ENCODE measurements at places on chromosomes 5 and 9. TPM values are rescaled to one million over a fixed set of nuclear protein-coding genes. Genes with fewer than 3 reads are reported as not detected.

The IRX4 gene
- 20.4 TPM for polyA plus RNA-seq

The TRIM32 gene
- 18.6 TPM for polyA plus RNA-seq

The TMEM267 gene
- polyA plus RNA-seq: 9.7 TPM

The KIF12 gene
- 0.99 TPM for polyA plus RNA-seq

The RAPGEF1 gene
- 22.8 TPM for polyA plus RNA-seq

The PCDHGA1 gene
- polyA plus RNA-seq: 0.41 TPM

DNA sequence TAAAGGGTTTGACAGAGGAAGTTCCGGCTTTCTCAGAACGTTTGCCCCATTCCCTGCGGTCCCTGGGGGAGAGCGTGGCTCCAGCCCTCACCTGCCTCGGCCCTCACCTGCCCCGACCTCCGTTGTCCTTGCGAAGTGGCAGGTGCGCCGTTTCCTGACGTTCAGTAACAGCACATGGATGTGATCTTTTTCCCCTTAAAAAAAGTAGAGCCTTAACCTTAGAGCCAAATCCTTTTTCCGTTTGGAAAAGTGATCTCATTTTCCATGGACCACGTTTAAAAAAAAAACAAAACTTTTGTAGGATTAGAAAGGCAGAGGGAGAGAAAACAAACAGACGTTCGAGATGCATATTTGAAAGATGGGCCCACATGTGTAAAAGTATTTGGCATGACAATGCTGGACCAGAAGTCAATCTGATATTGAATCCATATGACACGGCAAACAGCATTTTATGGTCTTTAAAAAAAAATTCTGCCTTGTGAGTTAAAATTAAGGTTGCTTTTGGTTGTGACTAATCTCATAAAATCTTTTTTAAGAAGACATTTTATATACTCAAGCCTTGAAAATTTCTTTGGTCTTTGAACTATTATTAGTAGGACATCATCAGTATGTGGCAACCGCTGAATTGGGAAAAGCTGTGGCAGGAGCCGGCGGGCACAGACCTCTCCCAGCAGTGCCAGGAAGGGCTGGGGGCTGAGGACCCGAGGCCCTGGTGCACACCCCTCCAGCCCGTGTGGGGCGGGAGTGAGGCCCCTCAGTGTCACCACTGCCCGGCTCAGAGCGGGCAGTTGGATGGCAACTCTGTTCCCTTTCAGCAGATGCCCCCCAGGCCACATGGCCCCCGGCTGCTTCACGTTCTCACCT is 42.5 kb upstream of the EXOC3 start:
- DNase-seq: no peak

- no peak for DNase-seq
Observed at GRCh38 chr9:80791836-80792235, 897.5 kb downstream of the TLE1 start.

DNA sequence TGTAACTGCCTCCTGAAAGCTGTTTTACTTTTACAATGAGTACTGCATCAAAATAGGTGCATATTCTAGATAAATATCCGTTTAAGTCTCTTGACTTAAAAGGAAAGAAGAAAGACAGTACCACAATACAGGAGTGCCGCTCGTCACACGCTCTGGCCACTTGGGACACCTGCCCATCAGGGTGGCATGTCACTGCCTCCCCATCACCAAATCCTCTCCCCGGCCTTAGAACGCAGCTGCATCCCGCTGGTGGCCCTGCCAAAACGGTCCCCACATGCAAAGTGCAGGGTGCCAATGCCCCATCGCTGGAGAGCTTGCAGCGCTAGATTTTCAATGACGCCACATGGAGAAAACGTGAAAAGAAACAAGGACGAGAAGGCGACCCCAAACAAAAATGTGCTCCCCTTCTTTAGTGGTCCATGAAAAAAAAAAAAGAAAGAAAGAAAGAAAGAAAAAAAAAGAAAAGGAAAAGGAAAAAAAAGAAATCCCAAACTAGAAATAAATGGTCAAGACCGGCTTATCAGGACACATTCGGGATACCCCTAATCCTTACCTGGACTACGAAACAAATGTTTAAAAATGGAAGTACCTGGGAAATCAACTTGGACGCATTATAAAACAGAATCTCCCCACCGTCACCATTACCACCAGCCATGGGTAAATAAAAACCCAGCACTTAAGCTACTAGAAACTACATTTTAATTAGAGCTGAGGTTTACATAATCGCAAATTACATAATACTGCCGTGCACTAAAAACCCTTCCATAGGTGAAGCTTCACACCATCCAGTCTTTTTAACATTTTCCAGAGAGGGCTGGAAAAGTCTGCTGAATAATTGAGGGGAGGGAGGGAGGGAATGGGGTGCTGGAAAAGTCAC is 1.0 kb downstream of the ANKH start:
- no peak for DNase-seq

- DNase-seq: no peak
Observed at GRCh38 chr5:134411228-134411545, 494 bp downstream of the CDKN2AIPNL start.

- DNase-seq: no peak
Observed at GRCh38 chr5:72654231-72654630, 147.0 kb upstream of the ZNF366 start.

- no peak for DNase-seq
Observed at GRCh38 chr5:21678526-21678925, 1174.6 kb downstream of the CDH12 start.

DNA sequence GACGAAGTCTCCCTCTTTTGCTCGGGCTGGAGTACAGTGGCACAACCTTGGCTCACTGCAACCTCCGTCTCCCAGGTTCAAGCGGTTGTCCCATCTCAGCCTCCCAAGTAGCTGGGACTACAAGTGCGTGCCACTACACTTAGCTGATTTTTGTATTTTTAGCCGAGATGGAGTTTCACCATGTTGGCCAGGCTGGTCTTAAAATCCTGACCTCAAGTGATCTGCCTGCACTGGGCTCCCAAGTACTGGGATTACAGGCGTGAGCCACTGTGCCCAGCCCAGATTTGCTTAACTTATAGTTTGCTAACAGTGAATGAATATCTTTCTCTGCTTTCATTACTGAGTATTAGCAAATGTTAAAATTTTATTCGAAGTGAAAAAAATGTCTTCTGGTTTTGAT is 84.3 kb downstream of the VPS13A start:
- no peak for DNase-seq

Measured in mammary epithelial cell (primary cell).